Left forelimb (tissue), 1 donor: ENCODE measurements at places on chromosomes 12 and 14.

GRCh38 chr14:87108726-87109125 is 884.3 kb downstream of the GALC start:
- no peak for DNase-seq

DNA sequence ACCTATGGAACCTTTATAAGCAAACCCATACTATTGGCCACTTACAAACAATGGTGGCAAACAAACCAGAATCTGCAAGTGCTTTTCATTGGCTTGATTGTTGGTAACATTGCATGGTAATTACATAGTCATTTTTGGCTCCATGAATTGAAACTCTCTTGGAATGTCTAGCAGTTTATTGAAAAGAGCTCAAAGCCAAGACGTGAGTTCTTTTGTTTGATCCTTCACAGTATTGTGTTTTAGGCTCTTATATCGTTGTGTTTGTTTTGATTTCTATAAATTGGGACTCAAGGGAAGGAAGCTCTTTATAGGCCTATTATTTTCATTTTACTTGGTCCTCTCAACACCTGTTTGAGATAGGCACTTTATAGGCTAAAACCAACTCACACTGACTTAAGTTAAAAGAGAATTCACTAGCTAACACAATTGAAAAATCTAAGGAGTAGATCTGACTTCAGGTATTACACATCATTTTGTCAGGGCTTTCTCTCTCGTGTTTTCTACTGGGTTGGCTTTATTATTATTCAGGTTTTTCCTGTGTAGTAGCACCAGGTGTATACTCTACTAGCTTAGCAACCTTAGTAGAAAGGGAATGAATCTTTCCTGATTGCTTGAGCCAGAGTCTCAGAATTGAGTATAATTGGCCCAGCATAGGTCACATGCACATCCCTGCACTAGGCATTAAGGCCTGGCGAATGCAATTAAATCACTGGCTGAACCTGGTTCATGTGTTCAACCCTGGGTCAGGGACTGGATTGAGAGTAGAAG is 341.4 kb downstream of the RAD51B start:
- no peak for DNase-seq

- DNase-seq, result no peak
Measured at GRCh38 chr12:119354172-119354571, 19.6 kb downstream of the CCDC60 start.

DNA sequence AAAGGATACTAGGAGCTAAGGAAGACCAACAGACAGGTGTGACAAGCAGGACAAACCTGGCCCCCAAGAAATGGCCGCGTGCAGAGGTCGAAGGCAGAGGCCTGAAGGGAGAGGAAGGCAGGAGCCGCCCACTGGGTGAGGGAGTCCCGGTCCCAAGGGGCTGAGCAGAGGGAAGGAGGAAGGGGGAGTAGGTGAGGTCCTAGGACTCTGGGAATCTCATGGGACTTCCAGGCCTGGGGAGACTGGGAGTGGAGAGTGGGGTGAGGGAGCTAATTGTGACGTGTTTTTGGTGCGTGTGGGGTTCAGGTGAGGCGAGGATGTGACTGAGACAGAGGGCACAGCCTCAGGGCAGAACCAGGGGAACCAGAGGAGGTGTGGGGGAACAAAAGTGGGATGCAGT is 11.7 kb upstream of the FLVCR2 start:
- no peak for DNase-seq

- no peak for DNase-seq
Measured at GRCh38 chr12:90859591-90859990, 95.4 kb downstream of the CCER1 start.

DNA sequence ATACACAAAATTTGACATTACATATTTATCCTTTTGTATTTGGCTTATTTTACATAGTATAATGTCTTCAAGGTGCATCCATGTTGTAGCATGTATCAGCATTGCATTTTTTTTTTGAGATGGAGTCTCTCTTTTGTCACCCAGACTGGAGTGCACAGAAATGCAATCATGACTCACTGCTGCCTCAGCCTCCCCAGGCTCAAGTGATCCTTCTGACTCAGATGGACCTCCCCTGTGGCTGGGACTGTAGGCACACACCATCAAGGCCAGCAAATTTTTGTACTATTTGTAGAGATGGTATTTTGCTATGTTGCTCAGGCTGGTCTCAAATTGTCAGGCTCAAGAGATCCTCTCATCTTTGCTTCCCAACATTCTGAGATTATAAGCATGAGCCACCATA is 214.4 kb upstream of the ALG10B start:
- no peak for DNase-seq

DNA sequence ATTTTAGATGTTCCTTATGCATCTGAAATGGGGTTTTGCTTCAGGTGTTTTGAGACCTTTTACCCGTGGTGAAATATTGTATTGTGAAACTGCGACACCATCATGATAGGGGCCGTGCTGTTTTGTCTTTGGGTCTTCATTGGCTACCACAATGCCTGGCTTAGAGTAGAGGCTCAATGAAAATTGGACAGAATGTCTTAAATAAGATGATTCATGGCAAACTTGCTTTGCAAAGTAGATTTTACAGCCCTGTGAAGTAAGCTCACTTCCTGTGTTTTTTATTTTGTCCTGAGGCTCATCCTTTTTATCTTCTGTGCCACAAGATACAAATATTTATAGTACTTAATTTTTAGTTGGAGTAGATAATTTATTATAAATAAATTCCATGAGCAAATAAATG is 111.3 kb upstream of the FRMD6 start:
- DNase-seq, result no peak
